Stimulated activated CD4-positive, alpha-beta T cell treated with anti-CD3 and anti-CD28 coated beads, Interleukin-2, amount 100 ng/mL, for 4 hours (primary cell): ENCODE measurements at places on chromosomes 7 and 10.

- DNase-seq, result no peak
Measured at GRCh38 chr10:100192350-100192749, 6.5 kb upstream of the ERLIN1 start.

- DNase-seq, result no peak
Measured at GRCh38 chr10:5490698-5491464, 8.5 kb downstream of the CALML5 start.

DNA sequence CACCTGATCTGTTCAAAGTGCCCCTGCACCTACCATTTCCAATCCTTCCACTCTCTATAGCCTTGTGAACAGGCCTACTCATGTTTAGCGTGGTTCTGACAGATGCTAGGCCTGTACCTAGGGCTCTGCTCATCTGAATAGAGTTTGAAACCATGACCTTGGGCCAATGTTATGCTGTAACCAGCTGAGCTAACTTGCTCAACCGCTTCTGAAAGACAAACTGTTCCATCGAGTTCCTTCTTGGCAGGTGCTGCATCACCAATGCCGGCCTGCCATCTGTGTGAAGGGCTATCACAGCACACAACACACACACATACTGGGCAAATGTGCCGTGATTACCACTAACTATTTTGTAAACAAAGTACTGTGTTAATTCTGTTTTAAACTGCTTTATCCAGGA, 419.0 kb upstream of the GALNT17 start:
- DNase-seq, result no peak

- no peak for DNase-seq
Measured at GRCh38 chr10:131017566-131018285, 293.8 kb downstream of the TCERG1L start.

GRCh38 chr10:28304032-28304571, 1.2 kb upstream of the MPP7 start:
- no peak for DNase-seq

DNA sequence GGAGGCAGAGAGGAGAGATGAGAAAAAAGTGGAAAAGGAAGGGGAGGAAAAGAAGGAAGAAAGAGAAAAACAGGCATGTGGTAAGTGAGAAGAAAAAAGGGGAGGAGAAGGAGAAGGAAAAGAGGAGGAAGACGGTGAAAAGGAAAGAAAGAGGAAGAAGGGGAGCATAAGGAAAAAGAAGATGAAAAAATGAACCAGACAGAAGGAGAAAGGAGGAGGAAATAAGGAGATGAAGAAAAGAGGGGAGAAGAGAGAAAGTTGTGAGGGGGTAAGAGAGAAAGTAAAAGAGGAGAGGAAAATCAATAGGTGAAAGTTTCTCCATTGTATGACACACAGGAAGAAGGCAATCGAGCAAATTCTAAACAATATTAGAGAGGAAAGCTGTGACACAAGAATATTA, 663.8 kb downstream of the GRID1 start:
- DNase-seq, result no peak

GRCh38 chr10:104574427-104574826, 66.7 kb upstream of the SORCS3 start:
- DNase-seq, result no peak

GRCh38 chr7:7178906-7179305, 3.4 kb upstream of the C1GALT1 start:
- no peak for DNase-seq

DNA sequence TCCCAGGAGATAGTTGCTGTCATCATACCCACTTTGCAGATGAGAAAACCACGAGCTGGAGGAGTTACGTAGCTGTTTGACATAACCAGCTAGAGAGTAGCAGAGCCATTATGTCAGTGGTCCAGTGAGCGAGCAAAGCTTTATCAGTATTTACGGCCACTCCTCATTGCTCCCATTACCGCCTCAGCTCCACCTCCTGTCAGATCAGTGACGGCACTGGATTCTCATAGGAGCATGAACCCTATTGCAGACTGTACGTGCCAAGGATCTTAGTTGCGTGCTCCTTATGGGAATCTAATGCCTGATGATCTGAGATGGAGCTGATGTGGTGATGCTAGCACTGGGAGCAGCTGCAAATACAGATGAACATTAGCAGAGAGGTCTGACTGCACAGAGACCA, 9.2 kb upstream of the SFMBT2 start:
- DNase-seq, result no peak

- DNase-seq, result no peak
Measured at GRCh38 chr7:128458956-128459355, 3.3 kb downstream of the HILPDA start.

DNA sequence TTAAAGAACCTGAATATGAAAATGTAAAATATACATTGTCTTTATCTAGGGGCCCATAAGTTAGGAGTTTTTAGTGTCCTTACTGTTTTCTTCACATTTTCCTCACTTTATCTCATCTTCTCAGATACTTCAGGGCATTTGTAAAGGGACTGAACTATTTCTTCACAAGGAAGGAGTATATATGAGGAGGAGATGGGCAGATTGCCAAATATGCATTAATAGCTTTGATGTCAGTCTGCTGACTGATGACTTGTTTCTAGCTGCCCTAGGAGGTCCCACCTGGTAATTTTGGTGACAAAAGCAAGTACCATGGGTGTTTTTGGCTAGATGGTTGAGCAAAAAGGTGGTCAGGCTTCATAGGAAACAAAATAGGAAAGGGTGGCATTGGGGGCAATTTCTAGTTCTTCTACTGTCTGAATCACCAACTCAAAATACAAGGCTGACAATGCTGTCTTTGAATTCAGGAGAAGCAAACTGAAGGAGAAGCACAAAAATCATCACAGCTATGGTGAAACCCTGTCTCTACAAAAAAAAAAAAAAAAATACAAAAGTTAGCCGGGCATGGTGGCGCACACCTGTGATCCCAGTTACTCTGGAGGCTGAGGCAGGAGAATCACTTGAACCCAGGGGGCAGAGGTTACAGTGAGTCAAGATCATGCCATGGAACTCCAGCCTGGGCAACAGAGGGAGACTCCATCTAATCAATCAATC, 10.4 kb upstream of the STRIP2 start:
- no peak for DNase-seq

GRCh38 chr7:111931958-111932357, 274.2 kb downstream of the DOCK4 start:
- no peak for DNase-seq

DNA sequence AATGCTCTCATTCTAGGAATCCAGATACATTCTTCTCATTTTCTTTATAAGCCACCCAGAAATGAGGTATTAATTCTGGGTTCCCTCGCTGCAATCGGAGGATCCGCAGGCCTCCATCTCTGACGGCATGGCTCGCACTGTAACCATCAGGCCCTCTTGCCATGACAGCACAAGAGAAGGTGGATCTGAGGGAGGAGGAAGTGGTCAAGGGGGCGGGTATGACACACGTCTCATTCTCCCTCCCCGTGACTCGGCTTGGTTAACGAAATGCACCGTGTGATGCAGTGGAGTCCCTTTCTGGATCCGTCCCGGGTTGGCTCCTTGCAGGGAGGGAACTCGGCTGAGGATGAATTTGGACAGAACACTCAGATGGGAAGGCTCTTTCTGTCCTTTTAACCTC, 280.2 kb downstream of the TCERG1L start:
- DNase-seq, result no peak

DNA sequence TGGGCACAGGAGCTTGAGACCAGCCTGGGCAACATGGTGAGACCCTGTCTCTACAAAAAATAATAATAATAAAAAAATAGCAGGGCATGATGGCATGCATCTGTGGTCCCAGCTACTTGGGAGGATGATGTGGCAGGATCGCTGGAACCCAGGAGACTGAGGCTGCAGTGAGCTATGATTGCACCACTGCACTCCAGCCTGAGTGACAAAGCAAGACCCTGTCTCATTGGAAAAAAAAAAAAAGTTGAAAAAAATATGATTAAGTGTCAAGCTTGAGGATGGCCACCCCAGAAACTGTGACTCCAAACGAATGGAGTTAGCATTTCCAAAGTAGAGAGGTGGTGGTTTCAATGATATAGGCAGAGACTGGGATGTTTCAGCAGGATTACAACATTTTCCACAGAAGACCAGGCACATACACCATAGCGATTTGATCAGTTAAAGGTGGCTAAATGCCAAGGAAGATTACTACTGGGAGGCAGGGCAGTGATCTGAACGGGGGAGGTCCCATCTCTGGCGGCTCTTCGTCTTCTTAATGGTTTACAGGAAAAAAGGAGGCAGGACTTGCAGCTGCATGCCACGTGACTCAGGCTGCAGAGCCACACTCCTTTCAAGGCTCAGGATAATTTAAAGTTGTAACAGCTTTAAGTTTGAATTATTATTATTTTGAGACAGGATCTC, 250.6 kb upstream of the GALNT17 start:
- DNase-seq, result no peak

DNA sequence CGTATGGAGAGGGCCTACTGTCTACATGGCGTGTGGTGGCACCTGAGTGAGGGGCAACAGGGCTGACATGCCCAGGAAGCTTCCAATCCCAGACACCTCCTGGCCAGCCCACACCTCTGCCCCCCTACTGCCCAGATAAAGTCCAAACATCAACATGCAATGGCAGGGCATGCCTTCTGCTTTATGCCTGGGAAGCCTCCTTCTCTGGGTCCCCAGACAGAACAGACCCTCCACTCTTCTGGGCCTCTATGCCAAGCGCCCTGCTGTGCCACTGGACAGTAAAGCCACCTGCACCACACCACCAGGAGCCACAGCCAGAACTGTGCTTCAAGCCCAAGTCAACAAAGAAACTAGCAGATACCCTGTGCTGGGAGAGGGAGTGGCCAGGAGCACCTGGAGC, 12.5 kb downstream of the TMEM72 start:
- no peak for DNase-seq

DNA sequence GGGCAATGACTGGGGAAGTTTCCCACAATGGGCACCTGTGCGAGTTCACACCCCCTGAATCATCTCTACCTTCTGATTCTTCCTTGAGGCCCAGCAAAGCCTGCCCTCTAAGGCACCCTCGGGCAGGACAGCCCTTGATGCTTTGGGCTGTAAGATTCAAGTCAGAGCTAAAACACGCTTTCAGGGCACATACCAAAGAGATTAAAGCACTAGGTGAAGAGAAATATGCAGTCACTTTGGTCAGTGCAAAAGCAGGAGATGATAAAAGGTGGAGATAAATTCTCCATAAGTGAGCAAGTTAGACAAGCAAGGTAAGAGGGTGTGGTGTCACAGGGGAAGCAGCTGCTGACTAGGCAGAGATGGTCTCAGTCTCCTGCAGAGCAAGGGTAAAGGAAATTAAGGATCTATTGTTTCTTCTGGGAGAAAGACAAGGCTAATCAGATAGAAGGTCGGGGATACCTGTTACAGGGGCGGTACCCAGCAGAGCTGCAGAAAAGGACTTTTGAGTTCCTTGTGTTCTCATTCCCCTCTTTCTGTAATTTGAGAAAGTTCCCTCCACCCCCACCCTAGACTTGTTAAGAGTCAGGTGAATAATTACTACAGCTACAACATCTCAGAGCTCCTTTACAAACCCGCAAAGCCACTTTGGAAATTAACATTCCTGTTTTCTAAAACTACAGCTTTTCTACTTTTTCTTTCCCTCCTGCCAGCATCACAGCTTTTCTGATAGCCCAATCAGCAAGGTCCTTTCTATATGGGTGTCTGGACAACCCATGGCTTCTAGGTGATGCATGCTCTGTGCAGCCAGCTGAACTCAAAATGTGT, 26.4 kb downstream of the PDLIM1 start:
- no peak for DNase-seq

- DNase-seq, result no peak
Measured at GRCh38 chr10:17523246-17523753, 68.9 kb upstream of the ST8SIA6 start.

DNA sequence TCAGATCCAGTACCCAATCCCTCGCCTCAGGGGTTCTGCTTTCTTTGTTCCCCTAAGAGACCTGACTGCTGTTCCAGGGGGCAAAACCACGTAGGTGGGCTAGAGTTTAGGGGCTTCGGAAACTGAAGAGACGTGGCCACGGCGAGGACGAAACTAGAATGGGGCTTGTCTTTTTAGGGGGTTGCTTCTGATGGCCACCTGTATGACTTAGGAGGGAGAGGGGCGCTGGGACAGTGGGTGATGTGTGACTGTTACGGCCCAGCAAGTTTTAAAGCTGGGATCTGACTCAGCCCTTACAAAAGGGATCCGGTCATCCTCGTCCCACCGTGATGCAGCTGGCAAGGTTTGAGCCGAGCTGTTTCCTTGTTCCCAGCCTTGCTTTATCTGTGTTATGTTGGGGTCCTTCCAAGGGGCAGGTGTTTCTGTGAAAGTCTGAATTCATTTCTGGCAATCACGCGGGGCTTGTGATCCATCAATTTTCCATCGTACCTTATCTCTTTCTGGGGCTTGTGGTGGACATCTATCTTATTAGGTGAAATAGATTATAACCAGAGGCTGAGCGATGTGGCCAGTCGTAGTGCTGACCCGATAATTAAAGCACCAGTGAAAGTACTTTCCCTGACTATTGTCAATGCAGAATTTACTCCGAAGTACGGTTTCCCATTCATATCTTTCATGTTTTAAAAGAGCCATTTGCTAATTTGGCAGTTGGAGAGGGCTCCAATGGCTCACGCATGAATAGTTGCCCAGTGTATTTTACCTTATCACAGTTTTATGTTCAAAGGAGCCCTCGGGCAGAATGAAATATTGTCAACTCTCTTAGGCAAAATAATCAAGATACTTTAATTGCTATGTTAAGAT, 830 bp downstream of the MET start:
- no peak for DNase-seq

GRCh38 chr10:11209830-11210181, 192.1 kb downstream of the CELF2 start:
- no peak for DNase-seq

DNA sequence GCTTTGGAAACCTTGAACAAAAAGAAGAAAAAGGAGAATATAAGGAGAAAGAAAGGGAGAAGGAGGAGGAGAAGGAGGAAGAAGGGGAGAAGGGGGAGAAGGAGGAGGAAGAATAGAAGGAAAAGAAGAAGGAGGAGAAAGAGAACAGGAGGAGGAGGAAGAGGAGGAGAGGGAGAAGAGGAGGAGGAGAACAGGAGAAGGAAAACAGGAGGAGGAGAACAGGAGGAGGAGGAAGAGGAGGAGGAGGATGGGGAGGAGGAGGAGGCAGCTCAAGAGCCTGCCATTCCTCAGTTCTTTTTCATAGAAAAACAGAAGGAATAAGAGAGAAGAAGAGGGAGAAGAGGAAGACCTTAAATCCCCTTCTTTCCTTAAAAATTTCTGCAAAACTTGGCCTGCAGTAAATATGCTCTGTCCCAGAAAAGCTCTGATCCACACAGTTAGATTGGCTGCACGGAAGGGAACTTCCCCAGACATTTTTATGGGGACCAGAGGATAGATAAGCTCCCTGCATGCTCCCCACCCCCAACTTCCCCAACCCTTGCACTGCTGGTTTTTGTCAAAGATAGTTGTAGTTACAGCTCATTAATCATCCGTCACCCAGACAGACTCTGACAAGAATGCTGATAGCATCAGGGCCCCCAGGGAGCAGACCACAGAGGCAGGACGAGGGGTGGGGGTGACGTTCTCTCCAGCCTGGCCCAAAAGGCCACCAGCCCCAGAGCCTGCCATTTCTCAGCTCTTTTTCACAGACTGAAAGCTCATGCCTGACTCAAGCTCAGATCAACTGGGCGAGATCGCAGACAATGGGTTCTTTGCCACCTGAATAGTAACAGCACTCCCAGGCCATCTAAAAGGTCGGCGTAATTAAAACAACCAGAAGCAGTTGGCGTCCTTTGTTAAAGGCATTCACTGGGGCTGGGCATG, 34.5 kb upstream of the LYZL1 start:
- DNase-seq, result no peak
